ENCODE measurements at places on chromosomes 5 and 9. TPM values are rescaled to one million over a fixed set of nuclear protein-coding genes. Genes with fewer than 3 reads are reported as not detected.

DNA sequence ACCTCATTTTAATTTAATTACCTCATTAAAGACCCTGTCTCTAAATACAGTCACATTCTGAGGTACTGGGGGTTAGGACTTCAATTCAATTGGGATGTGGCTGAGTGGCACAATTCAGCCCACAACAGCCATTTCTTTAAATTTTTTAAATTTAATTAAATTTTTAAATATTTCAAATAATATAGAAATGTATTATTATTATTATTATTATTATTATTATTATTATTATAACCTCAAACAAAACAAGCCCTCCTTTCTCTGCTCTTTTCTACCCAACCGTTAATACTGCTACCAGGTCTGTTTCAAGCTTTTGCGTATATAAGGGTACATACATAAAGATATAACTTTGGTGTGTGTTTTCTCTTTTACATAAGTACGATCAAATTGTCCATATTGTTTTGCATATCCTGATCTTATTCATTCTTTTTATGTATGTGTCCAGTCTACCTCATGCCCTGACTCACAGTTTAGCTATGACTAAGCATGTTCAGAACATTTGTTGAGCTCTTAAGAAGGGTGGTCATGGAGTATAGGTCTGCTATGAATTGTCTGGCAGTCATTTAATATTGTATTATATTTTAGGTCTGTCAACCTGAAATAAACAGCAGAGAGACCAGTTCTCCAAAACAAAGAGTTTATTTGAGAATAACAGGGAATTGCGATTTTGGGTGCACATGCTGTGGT, 16.1 kb upstream of the RAB14 start:
- H3K4me3 ChIP-seq, result no peak overlapping the region
- no peaks in the 10 kb centered on the region for H3K4me1 ChIP-seq
- H3K27me3 ChIP-seq, result no peaks in the 10 kb centered on the region
- DNase-seq, result no peak

GRCh38 chr9:113255438-113255837, 19.9 kb downstream of the CDC26 start:
- no peak overlapping the region for H3K27ac ChIP-seq
- H3K27me3 ChIP-seq, result no peaks in the 10 kb centered on the region
- H3K4me1 ChIP-seq, result peaks cover 3% of the 10 kb centered on the region
- DNase-seq, result no peak
- H3K36me3 ChIP-seq, result no peaks in the 10 kb centered on the region
- no peak overlapping the region for H3K4me3 ChIP-seq

DNA sequence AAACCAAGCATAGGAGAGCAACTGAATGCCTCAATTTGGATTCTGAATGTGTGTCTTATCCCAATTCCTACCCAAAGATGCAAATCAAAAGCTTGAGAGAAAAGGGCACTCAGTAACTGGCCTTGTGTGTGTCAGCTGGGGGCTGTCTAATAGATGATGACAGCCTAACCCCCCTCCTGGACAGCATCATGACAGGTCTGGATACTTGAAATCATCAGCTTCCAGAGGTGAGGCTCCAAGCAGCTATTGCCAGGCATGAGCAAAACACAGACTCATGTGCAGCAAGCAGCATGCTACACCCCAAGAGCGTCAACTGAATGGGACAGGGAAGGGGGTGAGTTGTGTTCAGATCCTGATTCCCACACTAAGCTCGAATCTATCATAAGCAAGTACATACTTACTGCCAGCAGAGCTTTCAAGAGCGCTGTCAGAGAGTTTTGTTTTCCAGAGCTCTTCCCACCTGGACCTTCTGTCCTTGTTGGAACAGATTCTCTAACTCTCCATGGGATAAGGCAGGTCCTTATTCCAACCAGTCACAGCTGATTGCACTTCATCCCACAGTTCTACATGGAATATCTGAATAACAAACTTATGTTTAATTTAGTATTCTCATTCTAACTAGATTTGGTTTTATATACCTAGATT, 467.5 kb downstream of the DTWD2 start:
- no peaks in the 10 kb centered on the region for H3K4me1 ChIP-seq
- no peak overlapping the region for H3K27ac ChIP-seq
- no peaks in the 10 kb centered on the region for H3K36me3 ChIP-seq
- DNase-seq, result no peak

Gene DPYSL3
- 2.6 TPM for total RNA-seq

Gene SNCAIP
- total RNA-seq, result 0.19 TPM

Gene OR1Q1
- total RNA-seq, result not detected

Measured in right lobe of liver (tissue), 6 donors.